ENCODE measurements at places on chromosomes 2 and 18.

DNA sequence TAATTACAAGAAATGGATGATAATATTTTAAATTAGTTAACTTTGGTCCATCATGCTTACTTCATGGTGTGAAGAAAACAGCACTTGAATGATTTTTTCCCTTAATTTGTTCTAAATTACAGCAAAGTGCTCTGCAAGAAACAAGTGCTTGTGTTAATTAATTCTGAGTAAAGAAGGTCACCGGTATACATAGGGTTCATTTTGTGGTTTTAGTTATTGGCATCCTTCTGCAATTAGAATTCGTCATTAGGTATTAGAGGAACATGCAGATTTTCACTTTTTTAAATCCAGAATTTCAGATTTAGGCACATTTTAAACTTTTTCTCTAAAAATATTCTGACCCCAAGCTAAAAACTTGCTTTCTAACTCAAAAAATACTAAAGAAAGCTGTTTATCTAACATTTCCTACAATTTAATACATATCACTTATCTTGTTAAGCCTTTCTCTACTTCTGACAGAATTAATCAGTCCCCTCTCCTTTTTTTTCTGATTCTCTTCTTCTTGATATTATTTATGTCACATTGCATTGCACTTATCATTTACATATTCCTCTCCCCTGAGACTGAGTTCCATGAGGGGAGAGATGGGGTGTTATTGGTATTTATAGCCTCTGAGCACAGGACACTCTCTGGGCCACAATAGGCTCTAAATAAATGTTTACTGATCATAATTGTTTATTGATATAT lies 129.2 kb downstream of the PLA2R1 start:
- no peak for DNase-seq

DNA sequence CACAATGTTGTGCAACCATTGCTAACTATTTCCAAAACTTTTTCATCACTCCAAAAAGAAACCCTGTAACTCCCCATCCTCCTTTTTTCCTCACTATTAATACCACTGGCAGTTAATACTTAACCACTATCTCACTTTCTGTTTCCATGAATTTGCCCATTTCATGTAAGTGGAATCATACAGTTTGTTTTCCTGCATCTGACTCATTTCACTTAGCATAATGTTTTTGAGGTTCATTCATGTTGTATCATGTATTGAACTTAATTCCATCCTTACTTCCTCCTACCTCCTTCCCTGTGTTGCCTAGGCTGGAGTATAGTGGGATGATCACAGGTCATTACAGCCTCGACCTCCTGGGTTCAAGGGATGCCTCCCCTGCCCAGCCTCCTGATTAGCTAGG lies 68.3 kb downstream of the FAM117B start:
- DNase-seq = no peak

- DNase-seq = no peak
These were observed 57.0 kb downstream of the STEAP3 start for GRCh38 chr2:119280680-119281079.

DNA sequence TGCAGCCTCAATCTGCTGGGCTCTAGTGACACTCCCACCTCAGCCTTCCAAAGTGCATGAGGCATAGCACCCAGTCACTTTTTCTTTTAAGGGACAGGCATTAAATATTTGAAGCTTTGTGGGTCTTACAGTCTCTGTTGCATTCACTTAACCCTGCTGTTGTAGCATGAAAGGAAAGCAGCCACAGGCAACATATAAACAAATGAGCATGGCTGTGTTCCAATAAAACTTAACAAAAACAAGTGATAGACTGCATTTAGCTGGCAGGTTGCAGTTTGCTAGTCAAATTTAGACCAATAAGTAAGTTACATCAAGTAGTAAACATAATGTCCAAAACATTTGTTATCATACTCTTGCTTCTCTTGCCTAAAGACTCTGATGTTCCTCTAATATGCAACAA lies 297.3 kb upstream of the MMADHC start:
- no peak for DNase-seq

GRCh38 chr2:134359367-134360081 lies 105.7 kb downstream of the MGAT5 start:
- DNase-seq = no peak

DNA sequence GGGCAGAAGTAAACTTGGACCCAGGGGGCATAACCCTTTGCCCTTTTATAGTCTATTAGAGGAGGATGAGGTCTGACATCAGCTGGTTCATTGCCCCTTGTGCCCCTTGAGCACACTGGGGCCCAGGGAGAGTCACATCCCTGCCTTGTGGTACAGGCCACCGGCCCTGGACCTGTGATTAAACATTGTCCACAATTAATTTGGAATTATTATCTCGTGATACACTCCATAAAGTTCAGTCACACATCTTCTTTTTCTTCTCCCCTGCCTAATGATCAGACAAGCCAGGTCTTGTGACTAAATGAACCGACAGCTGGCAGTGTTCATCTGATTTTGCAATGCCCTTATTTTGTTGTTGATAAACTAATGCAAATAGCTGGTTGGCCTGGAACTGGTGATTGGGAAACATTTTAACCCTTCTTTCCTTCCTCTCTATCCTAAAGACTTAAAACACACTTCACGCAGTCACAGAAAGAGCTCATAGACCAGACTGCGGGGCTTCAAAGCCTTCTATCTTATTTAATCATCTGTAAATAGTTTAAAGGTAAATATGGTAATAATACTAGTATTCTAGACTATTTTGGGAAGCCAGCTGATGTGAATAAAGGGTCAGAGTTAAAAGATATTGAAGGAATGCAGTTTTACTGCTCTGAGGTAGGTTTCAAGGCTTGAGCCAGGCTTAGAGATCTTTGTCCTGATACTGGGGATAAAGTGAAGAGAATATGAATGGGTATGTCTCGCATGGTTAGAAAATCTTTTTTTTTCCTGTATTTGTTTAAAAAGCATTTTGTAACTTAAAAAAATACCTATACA lies 13.4 kb downstream of the IL1R1 start:
- no peak for DNase-seq
